Sciatic nerve (tissue), 2 donors: ENCODE measurements at places on chromosomes 3 and 15. TPM values are rescaled to one million over a fixed set of nuclear protein-coding genes. Genes with fewer than 3 reads are reported as not detected.

DNA sequence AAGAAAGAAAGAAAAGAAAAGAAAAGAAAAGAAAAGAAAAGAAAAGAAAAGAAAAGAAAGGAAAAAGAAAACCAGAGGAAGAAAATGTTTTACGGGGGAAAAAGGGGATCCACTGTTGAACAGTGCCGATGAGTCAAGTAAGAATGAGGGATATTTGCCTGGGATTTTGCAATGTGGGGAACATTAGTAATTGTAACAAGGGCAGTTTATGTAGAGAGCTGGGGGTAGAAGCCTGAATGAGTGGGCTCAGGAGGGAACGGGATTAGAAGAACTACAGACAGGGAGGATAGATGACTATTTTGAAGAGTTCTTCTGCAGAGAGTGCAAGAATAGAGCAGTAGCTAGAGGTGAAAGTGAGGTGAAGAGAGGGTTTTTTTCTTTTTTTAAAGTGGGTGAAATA lies 28.7 kb downstream of the GATM start:
- no peak for DNase-seq

GRCh38 chr3:149448331-149448831 lies 26.1 kb upstream of the TM4SF4 start:
- DNase-seq, result no peak

DNA sequence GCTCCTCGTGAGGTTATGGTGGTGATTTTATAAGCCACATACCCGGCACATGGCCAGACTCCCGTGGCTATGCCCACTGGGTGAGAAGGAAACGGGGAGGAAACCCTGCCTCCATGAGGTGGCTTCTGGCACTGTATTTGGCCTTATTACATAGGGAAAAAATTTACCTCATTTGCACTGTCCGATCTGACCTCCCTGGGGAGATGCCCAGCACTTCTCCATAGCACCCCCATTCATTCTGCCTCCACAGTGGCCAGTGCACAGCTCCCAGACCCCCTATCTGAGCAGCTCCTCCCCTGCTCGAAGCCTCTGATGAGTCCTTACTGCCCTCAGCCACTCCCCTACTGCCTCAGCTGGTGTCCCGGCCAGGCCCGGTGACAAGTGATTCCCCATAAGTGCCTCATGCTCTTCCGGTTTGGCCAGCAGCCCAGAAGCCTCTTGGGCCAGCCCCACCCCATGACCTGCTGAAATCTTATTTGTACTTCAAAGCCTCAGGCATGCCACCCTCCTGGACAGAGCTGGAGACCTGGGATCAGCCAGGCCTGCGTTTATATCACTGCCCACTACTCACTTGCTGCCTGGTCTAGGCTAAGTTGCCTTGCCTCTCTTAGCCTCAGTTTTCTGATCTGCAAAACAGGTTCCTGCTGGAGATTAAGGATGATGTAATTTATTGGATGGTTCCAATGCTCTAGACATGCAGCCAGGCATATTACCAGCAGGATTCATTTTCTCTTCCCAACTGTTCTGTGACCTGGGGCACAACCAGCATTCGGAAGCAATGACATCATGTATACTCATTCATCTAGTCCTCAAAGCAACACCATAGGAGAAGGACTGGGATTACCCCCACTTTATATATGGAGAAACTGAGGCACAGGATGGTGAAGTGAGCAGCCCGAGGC lies 30.6 kb upstream of the SLC6A6 start:
- DNase-seq, result peak; percentile 72

Gene LRRIQ4
- not detected for total RNA-seq

Gene ARPP21
- 0.62 TPM for total RNA-seq
